ENCODE measurements at places on chromosomes 5 and 9.

DNA sequence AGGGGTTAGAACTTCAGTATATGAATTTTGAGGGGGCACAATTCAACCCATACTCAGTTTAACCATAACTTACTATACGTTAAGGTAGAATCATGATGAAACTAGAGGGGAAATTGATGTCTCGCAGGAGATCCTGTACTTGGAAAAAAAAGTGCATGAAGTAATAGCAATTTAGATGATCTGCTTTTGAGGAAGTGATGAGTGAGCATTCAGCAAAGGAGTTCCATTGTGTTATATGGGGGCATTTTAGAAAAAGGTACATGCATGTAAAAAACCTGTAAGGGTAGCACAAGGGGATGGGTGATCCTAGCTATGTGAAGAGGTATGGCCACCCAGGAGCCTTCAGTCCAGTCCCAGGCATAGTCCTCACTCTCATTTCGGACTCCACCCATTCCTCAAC, 14.8 kb upstream of the TMC1 start:
- DNase-seq: no peak

DNA sequence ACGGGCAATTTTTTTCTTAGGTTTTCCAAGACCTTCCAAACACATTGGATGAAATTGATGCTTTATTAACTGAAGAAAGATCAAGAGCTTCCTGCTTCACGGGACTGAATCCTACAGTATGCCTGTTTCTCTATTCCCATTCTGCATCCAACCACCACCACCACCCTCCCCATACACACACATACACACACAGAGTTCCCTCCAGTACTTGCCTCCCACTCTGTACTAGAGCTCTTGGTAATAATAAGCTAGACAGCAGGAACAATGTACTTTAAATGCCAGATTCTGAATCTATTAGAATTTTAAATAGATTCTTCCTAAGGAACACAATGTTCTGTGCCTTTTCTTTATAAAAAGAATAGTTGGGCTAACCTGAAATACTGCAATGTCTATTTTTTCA, 67.4 kb downstream of the KLF9 start:
- DNase-seq: no peak

DNA sequence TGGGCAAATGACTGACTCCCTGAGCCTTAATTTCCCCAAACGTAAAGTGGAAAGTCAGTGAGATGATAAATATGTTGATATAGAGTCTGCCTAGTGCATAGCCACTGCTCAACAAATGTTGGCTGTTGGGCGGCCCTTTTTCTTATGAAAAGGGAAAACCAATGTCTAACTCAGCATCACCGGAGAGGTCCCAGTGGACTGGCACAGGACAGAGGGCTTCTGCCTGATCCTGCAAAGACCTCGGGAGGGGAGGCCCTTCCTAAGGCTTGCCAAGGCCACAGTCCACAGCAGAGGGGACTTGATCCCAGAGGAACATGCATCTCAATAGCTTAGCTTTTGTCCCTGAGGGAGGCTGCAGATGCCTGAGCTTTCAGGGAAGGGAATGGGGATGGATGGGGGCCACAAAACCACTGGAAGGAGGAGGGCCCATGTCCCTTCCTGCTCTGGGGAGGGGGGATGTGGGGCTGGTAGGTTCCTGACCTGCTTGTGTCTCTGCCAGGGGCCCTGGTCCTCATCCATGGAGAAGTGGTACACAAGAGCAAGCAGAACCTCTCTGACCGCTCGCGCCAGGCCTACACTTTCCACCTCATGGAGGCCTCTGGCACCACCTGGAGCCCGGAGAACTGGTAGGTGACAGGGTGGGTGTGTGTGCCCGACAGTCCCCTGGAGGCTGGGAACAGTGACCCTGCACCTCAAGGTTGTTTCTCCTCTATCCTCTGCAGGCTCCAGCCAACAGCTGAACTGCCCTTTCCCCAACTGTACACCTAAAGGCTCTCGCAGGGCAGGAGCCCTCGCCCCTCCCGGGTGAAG, 6.3 kb downstream of the DOLK start:
- DNase-seq: no peak

DNA sequence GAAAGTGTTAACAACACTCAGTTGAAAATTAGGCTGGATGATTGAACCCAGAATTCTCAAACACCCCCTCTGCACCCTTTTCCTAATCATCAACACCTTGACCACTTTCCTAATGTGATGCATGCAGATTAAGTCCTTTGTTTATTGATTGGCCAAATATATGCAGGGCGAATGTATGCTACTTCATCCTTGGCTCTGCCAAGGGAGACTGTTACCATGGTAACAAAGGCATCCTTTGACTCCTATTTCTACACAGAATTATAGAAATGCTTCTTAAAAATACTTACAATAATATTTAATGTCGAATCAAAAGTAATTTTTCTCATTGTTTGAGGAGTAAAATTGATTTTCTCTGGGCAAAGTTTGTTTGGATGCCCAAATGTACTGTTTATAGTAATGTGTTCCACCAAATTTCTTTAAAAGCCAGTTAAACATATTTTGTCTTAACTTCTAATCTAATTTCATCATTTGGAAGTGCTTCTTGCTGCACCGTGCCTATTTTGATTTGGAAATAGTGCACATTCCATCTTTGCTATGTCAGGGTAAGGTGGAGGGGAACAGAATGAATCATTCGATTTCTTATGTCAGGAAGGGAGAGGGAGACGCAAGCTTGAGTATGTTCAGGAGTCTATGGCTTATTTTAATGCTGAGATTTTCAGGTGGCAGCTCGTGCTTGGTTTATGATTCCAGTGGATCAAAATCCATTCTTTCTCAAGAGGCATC, 1384.3 kb upstream of the WWC1 start:
- peak; percentile 88 for DNase-seq

DNA sequence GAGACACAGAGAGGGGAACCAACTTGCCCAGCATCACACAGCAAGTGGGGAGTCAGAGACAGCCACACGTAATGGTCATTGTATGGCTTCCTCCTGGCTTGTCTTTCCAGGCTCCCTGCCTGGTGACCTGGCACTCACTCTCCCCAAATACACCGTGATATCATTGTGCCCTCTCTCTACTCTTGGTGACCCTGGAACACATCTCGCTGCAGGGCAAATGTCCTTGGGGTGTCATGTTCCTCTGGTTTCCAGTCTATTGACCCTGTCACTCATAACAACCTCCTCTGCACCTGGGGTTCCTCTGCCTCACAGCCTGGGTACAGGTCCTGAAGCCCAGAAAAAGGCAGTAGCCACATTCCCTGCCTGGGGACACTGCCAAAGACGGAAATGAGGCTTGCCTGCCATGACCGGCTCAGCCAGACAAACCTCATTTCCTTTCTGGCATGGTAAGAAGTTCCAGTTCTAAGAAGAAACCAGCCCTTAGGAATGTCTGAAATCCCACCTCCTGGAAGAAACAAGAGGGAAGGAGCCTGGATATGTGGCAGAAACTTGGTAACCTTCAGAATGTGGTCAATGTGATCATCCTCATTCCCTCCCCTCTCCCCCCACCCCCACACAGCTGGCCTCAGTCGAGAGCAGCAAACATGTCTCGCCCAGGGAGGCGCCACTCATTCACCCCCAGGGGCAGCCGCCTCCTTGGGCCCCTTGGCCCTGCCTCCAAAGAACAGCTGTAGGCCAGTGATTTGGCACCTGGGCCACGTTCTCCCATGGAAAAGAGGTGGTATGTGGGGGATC, 30.6 kb upstream of the SMU1 start:
- DNase-seq: peak; percentile 51

- no peak for DNase-seq
Measured at GRCh38 chr5:171120986-171121622, 187.9 kb upstream of the TLX3 start.

DNA sequence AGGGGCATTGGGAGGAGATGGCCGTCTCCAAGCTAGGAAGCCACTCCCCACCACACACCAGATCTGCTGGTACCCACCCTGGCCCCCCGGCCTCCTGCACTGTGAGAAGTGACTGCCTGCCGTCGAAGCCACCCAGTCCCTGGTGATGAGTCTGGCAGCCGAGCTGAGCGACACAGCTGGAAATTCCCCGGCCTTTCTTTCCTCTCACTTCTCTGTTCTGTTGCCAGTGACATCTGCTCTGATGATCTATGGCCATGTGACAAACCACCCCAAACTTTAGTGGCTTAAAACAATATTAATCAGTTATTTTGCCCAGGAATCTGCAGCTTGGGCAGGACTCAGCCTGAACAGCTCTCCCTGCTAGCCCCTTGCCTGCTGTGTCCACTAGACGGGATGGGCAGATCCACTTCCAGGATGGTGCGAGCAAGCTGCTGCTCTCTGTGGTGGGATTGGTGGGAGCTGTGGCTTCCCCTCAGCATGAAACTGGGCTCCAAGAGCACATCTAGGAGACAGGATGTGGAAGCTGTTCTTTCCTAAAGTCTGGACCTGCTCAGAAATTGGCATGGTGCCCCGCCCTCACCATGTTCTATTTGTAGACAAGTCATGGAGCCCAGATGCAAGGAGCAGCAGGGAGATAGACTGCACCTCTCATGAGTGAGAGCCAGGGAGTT, 211.2 kb downstream of the GADD45G start:
- no peak for DNase-seq

All from MCF 10A (cell line).